Activated CD8-positive, alpha-beta memory T cell treated with anti-CD3 and anti-CD28 coated beads for 1 hour (primary cell): ENCODE measurements at places on chromosomes 4 and X.

DNA sequence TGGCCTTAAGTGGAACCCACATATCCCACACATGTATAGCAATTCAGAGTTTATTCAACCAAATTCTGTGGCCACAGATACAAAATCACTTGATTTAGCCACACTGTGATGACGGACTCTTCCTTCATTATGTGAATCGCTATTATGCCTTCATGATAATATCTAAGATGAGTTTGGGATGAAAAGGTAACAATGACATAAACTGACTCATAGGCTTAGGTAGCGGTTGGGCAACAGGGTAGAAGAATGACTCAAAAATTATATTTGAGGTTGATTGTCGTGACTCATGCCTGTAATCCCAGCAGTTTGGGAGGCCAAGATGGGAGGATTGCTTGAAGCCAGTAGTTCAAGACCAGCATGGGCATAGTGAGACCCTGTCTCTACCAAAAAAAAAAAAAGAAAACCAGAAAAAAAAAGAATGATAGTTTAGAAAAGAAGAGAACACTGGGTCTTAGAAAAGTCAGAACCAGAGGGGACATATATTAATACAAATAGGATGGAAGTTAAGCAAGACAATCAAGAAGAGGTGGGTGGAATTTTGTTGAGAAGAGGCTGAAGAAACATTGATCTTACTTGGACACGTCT lies 70.4 kb upstream of the USP9X start:
- DNase-seq: no peak

GRCh38 chr4:6962211-6963041 lies 52.8 kb downstream of the TBC1D14 start:
- no peak for DNase-seq

DNA sequence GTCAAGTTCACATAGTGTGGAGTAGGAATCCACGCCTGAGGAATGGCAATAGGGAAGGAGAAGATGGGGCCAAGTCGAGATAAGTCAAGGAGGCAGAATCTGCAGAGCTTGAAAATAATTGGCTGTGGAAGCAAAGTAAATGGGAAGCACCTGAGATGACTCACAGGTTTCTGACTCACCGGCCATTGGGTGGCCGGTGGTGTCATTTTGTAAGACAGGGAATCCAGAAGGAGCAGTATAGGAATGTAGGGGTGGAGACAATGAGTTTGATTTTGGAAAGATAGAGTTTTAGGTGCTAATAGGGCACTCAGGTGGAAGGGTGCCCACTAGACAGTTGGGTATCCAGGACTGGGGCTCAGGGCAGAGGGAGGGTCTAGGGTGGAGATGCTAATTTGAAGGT lies 201.0 kb upstream of the MAMLD1 start:
- DNase-seq: no peak

DNA sequence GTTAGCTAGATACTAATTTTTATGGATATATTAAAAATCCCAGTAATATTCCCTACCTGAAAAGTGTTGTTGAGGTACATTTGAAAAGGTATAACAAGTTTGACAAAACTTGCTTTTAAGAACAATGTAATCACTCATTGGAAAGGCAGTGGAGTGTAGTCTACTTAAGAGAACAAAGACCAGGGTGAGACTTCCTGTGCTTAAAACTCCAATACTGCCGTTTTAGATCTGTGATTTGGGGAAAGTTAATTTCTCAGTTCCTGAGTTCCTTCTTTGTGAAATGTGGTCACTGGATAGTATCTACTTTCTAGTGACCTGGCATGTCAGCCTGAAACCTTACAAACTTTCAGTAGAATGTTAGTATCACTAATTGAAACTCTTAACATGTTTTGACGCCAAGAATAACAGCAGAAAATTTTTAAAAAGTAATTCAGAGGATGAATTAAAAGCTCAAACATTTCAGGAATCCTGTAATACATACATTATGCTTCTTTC lies 56.8 kb downstream of the PCDH7 start:
- DNase-seq: no peak

GRCh38 chrX:108053218-108053617 lies 8.4 kb downstream of the VSIG1 start:
- DNase-seq: no peak

GRCh38 chrX:13066391-13066790 lies 22.0 kb upstream of the FAM9C start:
- no peak for DNase-seq

GRCh38 chr4:159428975-159429692 lies 326.3 kb downstream of the RAPGEF2 start:
- no peak for DNase-seq

DNA sequence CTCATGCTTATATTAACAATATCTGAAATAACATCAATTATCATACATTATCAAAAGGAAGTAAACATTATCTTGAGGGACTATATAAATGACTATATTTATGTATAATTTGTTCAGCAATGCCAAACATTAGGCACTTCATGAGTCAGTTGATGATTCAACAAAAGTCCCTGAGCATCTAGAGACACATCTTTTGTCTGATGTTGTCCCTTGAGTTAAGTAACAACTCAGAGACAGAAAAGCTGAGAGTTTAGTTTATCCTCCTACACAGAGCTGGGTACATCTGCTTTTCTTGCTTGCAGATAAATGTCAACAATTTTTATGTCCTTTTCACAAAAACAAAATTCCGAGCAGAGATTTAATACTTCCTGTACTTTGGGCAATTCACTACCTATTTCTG lies 311.1 kb downstream of the INPP4B start:
- no peak for DNase-seq

GRCh38 chrX:107823456-107823855 lies 2.2 kb upstream of the MID2 start:
- no peak for DNase-seq

DNA sequence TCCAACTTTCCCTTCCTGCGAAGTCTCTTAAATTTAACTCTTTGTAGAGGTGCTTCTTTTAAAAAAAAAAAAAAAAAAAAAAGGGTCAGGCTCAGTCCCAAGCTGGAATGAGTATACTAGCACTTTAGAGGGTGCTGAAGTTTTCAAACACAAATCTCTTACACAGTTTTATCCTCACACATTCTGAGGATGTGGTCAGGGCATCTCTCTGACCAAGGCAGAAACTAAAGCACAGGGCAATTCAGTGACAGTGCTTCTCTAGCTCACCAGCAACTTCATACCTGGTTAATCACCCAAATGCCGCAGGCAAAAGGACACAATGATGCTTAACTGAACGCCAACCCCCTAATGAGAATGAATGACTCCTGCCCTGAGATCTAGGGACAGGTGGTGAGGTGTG lies 9.8 kb upstream of the PGM2 start:
- DNase-seq: no peak

DNA sequence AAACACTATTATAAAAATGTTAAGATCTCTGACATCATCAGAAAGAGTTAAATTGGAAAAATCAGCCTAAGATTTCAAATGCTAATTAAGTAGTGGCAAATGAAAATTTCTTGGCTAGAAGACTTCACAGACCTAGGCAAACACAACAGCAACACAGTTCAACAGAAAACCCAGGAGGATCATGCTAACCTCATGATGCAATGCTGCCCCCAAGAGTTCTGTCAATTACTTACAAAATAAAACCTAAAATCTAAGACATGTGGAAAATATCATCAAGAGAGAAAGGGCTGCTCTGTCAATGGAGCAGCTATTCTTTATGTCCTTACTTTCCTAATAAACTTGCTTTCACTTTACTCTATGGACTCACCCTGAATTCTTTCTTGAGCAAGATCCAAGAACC lies 21.0 kb downstream of the S100G start:
- DNase-seq: no peak

DNA sequence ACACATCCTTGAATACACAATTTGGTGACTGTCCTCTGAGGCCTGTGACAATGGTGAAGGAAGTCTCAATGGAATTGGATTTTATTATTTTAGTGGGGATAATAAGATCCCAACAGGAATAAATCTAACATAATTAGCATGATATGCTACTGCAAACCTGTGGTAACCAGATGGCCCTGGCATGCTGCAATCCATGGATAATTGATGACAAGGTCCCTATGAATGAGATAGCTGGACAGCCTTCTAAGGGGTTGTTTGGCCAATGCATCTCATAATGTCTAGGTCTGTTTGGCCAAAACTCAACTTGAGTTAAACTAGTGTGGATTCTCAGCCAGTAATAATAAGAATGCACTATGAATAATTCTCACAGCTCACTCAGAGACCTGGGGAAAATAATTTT lies 145.3 kb upstream of the GALNTL6 start:
- no peak for DNase-seq

GRCh38 chr4:75940692-75941253 lies at the start of gene NAAA:
Gene NAAA, minus strand, starts transcription at chr4:75941013. Its CDS starts 64 bp downstream, at chr4:75940949.
- peak; percentile 66 for DNase-seq

DNA sequence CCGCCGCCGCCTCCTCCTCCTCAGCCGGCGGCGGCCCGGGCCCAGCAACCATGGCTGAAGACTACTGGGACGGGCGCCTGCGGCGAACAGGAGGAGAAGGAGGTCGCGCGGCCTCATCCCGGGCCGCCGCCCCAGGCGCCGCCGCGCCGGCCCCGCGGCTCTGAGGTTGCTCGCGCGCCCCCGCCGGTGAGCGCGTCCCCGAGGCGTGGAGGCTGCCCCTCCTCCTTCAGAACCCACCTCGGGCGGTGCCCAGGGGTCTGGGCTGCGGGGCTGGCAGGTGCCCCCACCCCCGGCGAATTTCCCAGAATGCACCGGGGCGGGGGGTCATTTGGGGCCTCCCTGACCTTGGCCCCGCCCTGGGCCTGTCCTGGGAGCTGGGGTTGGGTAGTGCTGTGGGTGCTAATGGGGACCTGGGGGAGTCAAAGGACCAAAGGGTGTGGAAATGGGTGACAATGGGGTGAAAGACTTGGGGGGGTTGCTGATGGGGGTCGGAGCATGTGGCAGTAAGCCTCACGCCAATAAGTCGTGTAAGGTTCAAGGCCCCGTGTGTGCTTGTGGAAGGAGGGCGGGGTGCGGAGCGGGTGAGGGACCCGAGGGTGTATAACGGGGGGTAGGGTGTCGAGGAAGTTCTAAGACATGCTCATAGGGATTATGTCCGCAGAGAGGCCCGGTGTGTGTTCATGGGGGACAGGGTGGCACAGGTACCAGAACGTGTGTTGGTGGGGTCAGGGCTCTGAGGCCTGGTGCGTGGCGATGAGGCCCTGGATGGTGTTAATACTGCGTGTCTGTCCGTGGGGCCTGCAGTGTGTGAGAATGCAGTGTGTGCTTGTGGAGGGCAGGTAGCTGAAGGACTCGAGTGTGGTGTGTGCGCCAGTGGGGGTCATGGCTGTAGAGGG lies 687 bp downstream of the CDK16 start:
- peak; percentile 9 for DNase-seq

DNA sequence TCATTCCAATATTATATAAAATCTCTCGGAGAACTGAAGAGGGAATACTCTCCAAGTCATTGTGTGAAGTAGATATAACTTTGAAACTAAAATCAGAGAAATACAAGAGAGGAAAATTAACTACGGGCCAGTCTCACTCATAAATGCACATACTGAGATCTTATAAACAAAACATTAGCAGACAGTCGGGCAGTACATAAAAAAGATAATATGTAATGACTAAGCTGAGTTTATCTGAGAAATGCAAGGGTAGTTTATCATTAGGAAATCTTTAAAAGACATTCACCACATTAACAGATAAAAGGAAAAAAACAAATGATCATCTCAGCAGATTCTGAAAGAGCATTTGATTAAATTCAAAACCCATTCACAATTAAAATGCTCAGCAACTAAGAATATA lies 116.7 kb downstream of the NYX start:
- no peak for DNase-seq
